Upper lobe of right lung (tissue), 1 donor: ENCODE measurements at places on chromosomes 4 and X. TPM values are rescaled to one million over a fixed set of nuclear protein-coding genes. Genes with fewer than 3 reads are reported as not detected.

- peaks cover 4% of the 10 kb centered on the region for H3K27me3 ChIP-seq
- no peaks in the 10 kb centered on the region for H3K4me1 ChIP-seq
- H3K4me3 ChIP-seq = no peak overlapping the region
- no peak overlapping the region for H3K27ac ChIP-seq
Measured at GRCh38 chr4:7705062-7705461, 234.6 kb downstream of the AFAP1 start.

DNA sequence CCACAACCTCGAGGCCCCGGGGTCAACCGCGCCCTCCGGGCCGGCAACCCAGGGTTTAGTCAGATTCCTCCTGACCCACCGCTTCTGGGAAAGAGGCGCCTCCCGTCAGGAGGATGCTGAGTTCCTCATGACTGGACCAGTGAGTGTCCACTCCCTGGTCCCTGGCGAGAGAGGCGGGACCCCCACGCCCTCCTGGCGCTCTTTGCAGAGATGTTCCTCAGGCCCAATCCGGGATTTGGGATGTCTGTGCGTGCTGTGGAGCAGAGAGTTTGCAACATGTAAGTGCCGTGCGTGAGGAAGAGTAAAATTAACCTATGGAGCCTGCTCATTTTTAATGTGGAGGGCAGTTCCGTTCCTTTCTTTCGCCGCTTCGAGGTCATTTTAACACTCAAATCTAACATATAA lies 824 bp upstream of the UGDH start:
- H3K4me1 ChIP-seq = peaks cover 8% of the 10 kb centered on the region
- no peak for DNase-seq
- peaks cover 4% of the 10 kb centered on the region for H3K36me3 ChIP-seq
- peak overlapping the region; percentile 91 for H3K4me3 ChIP-seq
- no peaks in the 10 kb centered on the region for H3K27me3 ChIP-seq

- no peak overlapping the region for H3K4me3 ChIP-seq
- no peaks in the 10 kb centered on the region for H3K27me3 ChIP-seq
- H3K27ac ChIP-seq = no peak overlapping the region
Measured at GRCh38 chr4:121686255-121686654, 10.5 kb downstream of the ANXA5 start.

- H3K4me1 ChIP-seq = no peaks in the 10 kb centered on the region
- no peak for DNase-seq
- no peak overlapping the region for H3K27ac ChIP-seq
- no peak overlapping the region for H3K4me3 ChIP-seq
- H3K27me3 ChIP-seq = no peaks in the 10 kb centered on the region
- H3K36me3 ChIP-seq = no peaks in the 10 kb centered on the region
Measured at GRCh38 chr4:187027272-187027671, 303.6 kb upstream of the FAT1 start.

GRCh38 chrX:150587585-150588503 lies 19.4 kb downstream of the MTM1 start:
- H3K4me3 ChIP-seq = no peak overlapping the region
- H3K27ac ChIP-seq = no peak overlapping the region
- H3K4me1 ChIP-seq = no peaks in the 10 kb centered on the region

Gene TIGD4
- total RNA-seq = not detected

Gene GEMIN8
- total RNA-seq = 16.4 TPM

Gene TKTL2
- not detected for total RNA-seq
